Hematopoietic multipotent progenitor cell treated with erythropoietin and hydrocortisone succinate and interleukin-3 and kit ligand, for 6 days (in vitro differentiated cells): ENCODE measurements at places on chromosomes 12 and 14.

DNA sequence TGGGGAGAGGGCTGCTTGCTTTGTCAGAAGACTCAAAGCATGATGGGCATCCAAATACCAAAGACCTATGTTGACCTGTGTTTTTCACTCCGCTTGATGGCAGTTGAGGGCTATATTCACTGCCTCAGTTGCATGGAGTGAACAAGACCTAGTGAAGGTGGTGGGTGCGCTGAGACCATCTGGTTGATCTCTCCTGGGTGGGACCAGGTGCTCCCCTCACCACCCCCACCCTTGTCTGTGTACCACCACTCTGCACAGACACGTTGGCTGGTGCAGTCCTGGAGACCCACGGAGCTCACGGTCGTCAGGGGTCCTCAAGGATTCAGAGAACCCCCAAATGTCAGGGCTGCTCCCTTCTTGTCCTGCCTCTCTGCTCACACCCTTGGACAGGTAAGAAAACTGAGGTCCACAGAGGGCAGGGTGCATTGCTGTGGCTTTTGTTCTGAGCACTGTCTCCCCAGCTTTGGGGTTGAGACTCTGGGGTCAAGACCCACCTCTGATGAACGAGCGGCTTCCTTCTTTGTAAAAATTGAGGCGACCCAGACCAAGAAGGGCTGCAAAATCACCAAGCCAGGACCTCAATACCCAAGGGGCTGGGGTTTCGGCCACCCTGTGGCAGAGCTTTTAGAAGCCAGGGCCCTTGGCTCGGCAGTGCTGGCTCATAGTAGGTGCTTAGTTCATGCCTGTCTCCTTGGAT, 166.3 kb upstream of the RTL1 start:
- no peak for DNase-seq

GRCh38 chr14:86532219-86532618, 1002.3 kb downstream of the FLRT2 start:
- no peak for DNase-seq

DNA sequence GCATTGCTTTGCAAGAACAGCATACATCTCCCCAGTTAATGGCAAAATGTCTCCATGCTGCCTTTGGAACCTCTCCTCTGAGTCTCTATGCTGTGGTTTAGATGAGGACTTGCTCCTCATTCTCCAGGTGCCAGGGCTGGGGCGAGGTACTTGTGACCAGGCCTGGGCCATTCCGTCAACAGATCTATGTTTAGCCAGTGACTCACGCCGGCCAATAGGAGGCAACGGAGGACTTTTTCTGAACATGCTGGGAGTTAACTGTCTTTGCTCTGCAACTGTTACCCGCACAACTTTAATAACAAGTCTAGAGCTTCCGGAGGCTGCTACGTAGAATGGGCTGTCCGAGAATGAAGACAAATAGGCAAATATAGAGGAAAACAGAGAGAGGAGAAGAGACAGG, 214.2 kb downstream of the GLT1D1 start:
- DNase-seq: no peak

- no peak for DNase-seq
Observed at GRCh38 chr14:58587271-58587670, 50.5 kb upstream of the DACT1 start.

- no peak for DNase-seq
Observed at GRCh38 chr12:66744956-66745383, 66.1 kb upstream of the GRIP1 start.

- DNase-seq: no peak
Observed at GRCh38 chr14:98278800-98279199, 993.2 kb downstream of the BCL11B start.
